ENCODE measurements at places on chromosomes 2 and 18. TPM values are rescaled to one million over a fixed set of nuclear protein-coding genes. Genes with fewer than 3 reads are reported as not detected.

DNA sequence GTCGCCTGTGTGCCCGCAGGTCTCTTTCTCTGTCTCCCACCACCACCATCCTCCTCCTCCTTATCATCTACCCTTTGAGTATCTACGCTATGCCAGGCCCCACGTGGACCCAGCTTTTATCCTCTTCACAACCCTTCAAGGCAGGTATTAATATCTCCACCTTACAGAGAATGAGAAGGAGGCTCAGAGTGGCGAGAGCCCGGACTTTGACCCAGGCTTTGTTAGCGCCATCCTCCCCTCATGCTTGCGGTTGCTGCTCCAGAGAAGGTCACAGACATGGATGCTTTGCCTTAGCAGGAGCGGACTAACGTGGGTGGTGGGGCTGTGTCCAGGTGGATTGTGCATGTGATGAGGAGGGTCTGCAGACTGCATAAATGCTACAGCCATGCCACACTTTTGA lies 119.8 kb downstream of the CELF4 start:
- no peaks in the 10 kb centered on the region for H3K36me3 ChIP-seq
- DNase-seq = no peak
- H3K27ac ChIP-seq = no peak overlapping the region
- no peak overlapping the region for H3K4me3 ChIP-seq
- H3K4me1 ChIP-seq = no peaks in the 10 kb centered on the region

Gene CCDC102B
- total RNA-seq = 2.7 TPM

DNA sequence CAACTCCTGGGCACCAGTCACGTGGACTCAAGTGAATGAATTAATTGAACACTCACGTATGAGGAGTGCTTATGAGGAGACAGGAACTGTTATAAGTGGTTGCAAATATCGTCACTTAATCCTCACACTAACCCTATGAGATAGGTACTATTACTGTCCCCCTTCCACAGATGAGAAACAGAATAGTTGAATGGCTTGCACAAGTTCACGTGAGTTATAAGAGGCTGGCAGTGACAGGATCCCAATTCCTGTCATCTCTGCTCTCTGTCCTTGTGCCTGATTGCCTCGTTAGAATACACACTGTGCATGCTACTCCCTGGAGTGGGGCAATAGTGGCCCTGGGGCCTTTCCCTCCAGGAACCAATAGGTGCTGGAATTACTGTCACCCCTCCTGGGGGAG lies 253.5 kb downstream of the DYSF start:
- H3K36me3 ChIP-seq = no peaks in the 10 kb centered on the region
- peaks cover 3% of the 10 kb centered on the region for H3K4me1 ChIP-seq
- H3K27me3 ChIP-seq = no peaks in the 10 kb centered on the region
- H3K27ac ChIP-seq = no peak overlapping the region

Gene ELOA2
- not detected for total RNA-seq

DNA sequence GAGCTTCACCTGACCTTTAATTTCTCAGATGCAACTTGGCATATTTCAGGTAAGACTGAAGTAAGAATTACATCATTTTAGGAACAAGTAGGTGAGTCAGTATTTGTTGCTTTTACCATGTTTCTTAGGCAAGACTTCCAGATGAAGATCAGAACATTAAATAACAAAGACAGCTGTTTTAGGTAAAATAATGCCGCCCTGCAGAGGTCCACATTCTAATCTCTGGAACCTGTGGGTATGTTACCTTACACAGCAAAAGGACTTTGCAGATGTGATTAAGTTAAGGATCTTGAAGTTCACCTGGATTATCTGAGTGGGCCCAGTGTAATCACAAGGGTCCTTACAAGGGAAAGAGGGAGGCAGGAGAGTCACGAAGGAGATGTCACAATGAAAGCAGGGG lies 39.3 kb downstream of the ICOS start:
- no peaks in the 10 kb centered on the region for H3K36me3 ChIP-seq
- H3K27me3 ChIP-seq = no peaks in the 10 kb centered on the region
- H3K4me1 ChIP-seq = no peaks in the 10 kb centered on the region
- no peak overlapping the region for H3K27ac ChIP-seq
- no peak for DNase-seq

DNA sequence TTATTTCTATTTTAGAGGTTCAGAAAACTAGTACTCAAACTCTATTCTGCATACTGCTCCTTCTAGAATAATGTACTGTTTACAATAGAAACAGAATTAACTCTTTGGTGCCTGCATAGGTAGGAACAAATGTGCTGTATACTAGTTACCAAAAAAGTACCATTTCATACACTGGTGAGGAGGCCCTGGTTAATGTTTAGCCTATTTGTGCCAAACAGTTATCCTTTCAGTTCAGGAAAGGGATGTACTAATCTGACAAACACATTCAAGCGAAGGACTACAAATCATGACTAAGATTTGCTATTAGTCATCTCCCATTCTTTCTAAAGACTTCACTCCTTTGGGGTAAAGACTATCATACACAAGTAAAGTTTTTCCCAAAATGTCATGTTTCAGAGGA lies 47.4 kb downstream of the EXOC6B start:
- no peak overlapping the region for H3K27ac ChIP-seq
- no peaks in the 10 kb centered on the region for H3K27me3 ChIP-seq
- DNase-seq = no peak
- H3K4me1 ChIP-seq = peaks cover 17% of the 10 kb centered on the region
- H3K36me3 ChIP-seq = peaks cover 6% of the 10 kb centered on the region

GRCh38 chr2:75605770-75606529 lies 40.6 kb upstream of the MRPL19 start:
- H3K27ac ChIP-seq = no peak overlapping the region
- no peaks in the 10 kb centered on the region for H3K36me3 ChIP-seq
- no peak overlapping the region for H3K4me3 ChIP-seq
- peaks cover 14% of the 10 kb centered on the region for H3K27me3 ChIP-seq
- H3K4me1 ChIP-seq = peaks cover 10% of the 10 kb centered on the region
- no peak for DNase-seq

- H3K4me1 ChIP-seq = peaks cover 97% of the 10 kb centered on the region
- peak overlapping the region; percentile 19 for H3K4me3 ChIP-seq
- peak overlapping the region; percentile 88 for H3K27ac ChIP-seq
- peak; percentile 88 for DNase-seq
- H3K36me3 ChIP-seq = peaks cover 3% of the 10 kb centered on the region
- H3K27me3 ChIP-seq = no peaks in the 10 kb centered on the region
These were observed 5.1 kb downstream of the SLC35F6 start for GRCh38 chr2:26769089-26769761.

GRCh38 chr2:46813020-46813415 lies 102.6 kb downstream of the MCFD2 start:
- H3K4me1 ChIP-seq = peaks cover 52% of the 10 kb centered on the region
- peak overlapping the region; percentile 79 for H3K27ac ChIP-seq
- no peaks in the 10 kb centered on the region for H3K27me3 ChIP-seq
- no peak overlapping the region for H3K4me3 ChIP-seq

- peaks cover 16% of the 10 kb centered on the region for H3K4me1 ChIP-seq
- no peaks in the 10 kb centered on the region for H3K27me3 ChIP-seq
- H3K4me3 ChIP-seq = no peak overlapping the region
- no peak for DNase-seq
- no peaks in the 10 kb centered on the region for H3K36me3 ChIP-seq
These were observed 103.4 kb upstream of the MSH2 start for GRCh38 chr2:47299555-47299954.

GRCh38 chr18:56570978-56571377 lies 67.4 kb downstream of the TXNL1 start:
- no peak overlapping the region for H3K27ac ChIP-seq
- H3K4me1 ChIP-seq = peaks cover 18% of the 10 kb centered on the region
- H3K27me3 ChIP-seq = no peaks in the 10 kb centered on the region
- no peak overlapping the region for H3K4me3 ChIP-seq

DNA sequence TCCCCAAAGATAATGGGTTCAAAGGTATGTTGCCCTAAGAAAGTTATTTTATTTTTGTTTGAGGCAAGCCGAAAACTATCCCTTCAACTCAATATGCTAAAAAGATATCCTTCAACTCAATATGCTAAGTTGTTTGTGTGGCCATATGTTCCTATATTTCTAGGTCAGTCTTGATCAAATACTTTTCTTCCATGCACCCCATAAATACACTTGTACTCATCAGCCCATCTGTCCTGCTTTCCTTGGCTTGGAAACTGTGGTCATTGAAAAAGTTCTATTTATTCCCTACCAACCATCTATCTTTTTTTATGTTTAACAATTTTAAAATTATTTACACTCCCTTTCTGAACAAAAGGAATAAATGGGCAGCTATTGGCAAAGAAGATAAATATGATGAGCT lies 447.7 kb downstream of the NRXN1 start:
- no peak for DNase-seq
- no peaks in the 10 kb centered on the region for H3K27me3 ChIP-seq
- H3K4me3 ChIP-seq = no peak overlapping the region

DNA sequence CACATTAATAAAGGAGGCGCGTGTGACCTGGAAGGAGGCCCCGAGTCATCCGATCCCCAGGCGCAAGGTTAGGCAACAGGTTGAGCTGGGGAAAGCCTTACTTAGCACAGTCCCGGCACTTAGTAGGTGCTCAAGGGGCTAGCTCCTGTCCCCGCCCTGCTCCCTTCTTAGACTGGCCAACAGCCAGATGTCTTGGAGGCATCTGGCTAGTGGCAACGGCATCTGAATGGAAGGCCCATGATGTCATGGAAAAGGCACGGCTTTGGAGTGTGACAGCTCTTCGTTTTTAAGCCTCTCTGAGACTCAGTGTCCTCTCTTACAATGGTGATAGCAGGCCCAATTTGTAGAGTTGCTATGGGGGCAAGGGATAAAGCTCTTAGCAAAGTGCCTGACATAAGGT lies 258.3 kb downstream of the CYRIA start:
- H3K27me3 ChIP-seq = no peaks in the 10 kb centered on the region
- no peak for DNase-seq
- no peak overlapping the region for H3K27ac ChIP-seq
- no peaks in the 10 kb centered on the region for H3K36me3 ChIP-seq

Gene CRYGD
- total RNA-seq = not detected
